ENCODE measurements at places on chromosomes 16 and 17. TPM values are rescaled to one million over a fixed set of nuclear protein-coding genes. Genes with fewer than 3 reads are reported as not detected.

The KRT27 gene
- not detected for total RNA-seq

The OTOP3 gene
- not detected for total RNA-seq

The ITGB4 gene
- 2,618 TPM for total RNA-seq

The SDK2 gene
- 31.5 TPM for total RNA-seq

The PRSS33 gene
- not detected for total RNA-seq

The TPSD1 gene
- total RNA-seq, result not detected

The NDRG4 gene
- 3.8 TPM for total RNA-seq

The TBC1D3 gene
- not detected for total RNA-seq

The ST6GALNAC1 gene
- total RNA-seq, result not detected

The BAIAP2 gene
- total RNA-seq, result 30.8 TPM

The HCRT gene
- total RNA-seq, result not detected

The TNFRSF13B gene
- not detected for total RNA-seq

The CUEDC1 gene
- 11.3 TPM for total RNA-seq
